ENCODE measurements at places on chromosomes 6 and 20. TPM values are rescaled to one million over a fixed set of nuclear protein-coding genes. Genes with fewer than 3 reads are reported as not detected.
A peak's percentile ranks its signal among the peaks of the same experiment; 100 is the strongest.

GRCh38 chr20:39290575-39290974 lies 328.4 kb downstream of the DHX35 start:
- DNase-seq: no peak

DNA sequence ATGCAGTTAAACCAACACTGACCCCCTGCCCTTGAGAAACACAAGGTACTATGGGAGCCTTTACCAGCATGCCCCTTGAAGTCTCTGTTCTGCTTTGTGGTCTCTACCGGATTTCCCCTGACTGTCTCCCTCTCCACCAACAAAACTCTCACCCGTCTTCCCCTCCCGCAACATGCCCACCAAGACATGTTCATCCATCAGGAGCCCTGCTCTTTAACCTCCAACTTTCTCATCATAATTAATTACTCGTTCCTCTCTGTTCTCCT lies 1.1 kb downstream of the ZNF165 start:
- no peak for DNase-seq

DNA sequence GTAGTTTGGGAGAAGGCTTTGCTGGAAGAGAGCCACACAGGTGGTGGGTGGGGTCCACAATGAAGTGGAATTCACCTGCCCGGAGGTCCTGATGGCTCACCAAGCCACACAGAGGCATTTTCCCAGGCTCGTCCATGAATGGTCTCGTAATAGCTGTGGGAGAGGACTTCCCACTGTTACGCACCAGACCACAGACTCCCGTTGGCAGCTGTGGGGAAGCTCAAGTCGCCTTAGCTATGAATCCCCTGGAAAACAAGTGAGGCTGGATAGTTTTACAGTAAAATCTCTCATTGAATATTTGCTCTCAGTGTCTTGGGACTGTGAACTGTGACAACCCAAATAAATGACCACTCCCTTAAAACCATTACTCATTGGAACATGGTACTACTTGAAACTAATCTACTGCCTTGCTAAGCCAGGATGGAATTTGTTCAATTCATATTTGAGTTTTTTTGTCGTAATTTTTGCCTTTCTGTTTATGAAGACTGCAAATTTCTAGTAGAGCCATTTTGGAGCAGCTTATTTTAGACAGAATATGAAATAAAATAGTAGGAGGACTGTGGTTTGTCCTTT lies 79.4 kb downstream of the JAG1 start:
- DNase-seq: no peak

- DNase-seq: no peak
Observed at GRCh38 chr6:6808343-6808742, 219.8 kb downstream of the LY86 start.

GRCh38 chr6:136551103-136551502 lies 881 bp upstream of the MAP7 start:
- no peak for DNase-seq

- no peak for DNase-seq
Observed at GRCh38 chr6:43848671-43849391, 78.8 kb downstream of the VEGFA start.

GRCh38 chr20:43665466-43666176 lies 1.3 kb upstream of the MYBL2 start:
- DNase-seq: no peak

GRCh38 chr6:7494638-7495037 lies 46.8 kb upstream of the DSP start:
- no peak for DNase-seq

DNA sequence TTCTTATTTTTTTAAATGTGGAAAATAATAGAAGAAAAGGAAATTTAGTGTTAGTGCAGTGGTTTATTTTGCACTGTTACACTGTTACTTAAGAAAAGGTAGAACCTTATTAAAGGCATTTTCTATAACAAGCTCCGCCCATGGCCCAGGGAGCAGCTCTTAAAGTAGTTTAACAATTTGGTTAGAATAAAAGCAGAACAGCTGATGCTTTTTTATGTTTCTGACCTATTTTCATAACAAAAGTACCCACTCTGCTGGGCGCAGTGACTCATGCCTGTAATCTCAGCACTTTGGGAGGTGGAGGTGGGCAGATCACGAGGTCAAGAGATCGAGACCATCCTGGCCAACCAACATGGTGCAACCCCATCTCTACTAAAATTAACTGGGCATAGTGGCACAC lies 32.6 kb downstream of the DSTN start:
- DNase-seq: no peak

DNA sequence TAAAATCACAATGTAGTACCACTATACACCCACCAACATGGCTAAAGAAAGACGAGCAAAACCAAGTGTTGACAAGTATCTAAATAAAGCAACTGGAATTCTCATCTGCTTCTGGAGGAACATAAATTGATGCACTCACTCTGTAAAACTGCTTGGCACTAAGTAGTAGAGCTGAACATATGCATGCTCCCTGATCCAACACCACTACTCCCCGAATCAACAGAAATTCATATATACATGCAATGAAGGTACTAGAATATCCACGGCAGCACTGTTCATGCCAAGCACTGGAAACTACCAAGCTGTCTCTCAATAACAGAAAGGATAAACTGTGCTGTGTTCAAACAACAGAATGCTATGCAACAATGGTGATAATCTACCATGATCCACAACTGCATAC lies 219.5 kb upstream of the RIN2 start:
- no peak for DNase-seq

DNA sequence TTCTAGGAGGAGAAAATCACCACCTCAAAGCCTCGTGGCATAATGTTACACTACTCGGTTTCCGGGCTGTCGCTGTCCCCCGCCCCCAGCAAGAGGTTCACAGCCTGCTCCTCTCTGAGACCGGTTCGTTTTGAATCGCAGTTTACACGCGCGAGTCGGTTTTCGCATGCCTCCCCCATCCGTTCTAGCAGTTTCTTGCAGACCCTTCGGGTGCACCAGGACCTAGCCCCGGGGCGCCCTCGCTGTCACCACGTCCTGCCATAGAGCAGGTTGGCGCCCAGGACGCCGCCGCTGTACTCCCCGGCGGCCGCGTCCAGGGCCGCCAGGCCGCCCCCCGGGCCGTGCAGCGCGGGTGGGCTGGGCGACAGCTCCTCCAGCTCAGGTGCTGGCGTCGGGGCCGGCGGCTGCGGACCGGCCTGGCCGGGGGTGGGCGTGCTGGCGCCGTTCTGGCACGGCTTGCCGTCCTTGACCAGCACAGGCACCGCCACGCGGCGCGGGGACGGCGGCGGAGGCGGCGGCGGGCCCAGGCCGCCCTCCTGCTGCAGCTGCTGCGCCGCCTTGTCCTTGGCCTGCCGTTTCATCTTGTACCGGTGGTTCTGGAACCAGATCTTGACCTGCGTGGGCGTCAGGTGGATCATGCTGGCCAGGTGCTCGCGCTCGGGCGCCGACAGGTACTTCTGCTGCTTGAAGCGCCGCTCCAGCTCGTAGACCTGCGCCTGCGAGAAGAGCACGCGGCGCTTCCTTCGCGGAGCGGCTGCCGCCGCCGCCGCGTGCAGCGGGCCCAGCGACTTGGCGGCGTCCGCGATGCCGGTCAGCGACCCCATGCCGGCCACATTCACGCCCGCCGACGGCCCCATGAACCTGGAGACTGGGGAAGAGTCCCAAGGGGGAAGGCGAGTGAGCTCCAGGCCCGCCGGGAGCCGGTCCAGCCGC lies 1.4 kb downstream of the NKX2-4 start:
- peak; percentile 75 for DNase-seq

- DNase-seq: peak; percentile 37
Observed at GRCh38 chr6:27752038-27752885, 159.9 kb downstream of the OR2B2 start.

DNA sequence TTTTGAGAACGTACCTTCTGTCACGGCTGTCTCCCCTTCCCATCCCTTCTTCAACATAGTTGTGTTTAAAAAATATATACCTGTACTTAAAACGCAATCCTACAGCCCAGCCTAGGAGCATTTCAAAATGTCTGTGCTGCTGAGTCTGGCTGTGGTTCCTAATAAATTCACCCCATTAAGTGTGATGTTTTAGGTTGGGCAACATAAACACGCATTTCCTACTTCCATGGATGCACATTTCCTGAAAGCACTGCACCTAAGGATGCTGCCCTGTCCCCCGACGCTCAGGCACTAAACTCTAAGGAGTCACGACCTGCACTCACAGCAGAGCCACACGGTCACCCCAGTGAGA lies 1.2 kb downstream of the REV3L start:
- no peak for DNase-seq

The ULBP1 gene
- 0.33 TPM for total RNA-seq

The EDN1 gene
- total RNA-seq: 0.76 TPM

The SIRPG gene
- total RNA-seq: not detected

The HLA-DQB2 gene
- not detected for total RNA-seq

The PDSS2 gene
- total RNA-seq: 12.5 TPM

The SCUBE3 gene
- total RNA-seq: 0.45 TPM

The CST2 gene
- total RNA-seq: not detected

The ZBP1 gene
- total RNA-seq: not detected

The SOX4 gene
- 121 TPM for total RNA-seq
